ENCODE measurements at places on chromosomes 13 and 19. TPM values are rescaled to one million over a fixed set of nuclear protein-coding genes. Genes with fewer than 3 reads are reported as not detected.

Gene DOCK9
- total RNA-seq = 87.8 TPM

GRCh38 chr13:69567514-69567913, 540.1 kb upstream of the ATXN8OS start:
- DNase-seq = no peak

Gene BCL2L12
- total RNA-seq = 10.9 TPM

Gene FAM216B
- total RNA-seq = 0.09 TPM

GRCh38 chr13:45538382-45538781, 73.6 kb downstream of the COG3 start:
- no peak for DNase-seq

Gene TPTE2
- total RNA-seq = 0.09 TPM

Data from muscle of leg (tissue), 16 donors.